Kidney (tissue), 22 donors: ENCODE measurements at places on chromosomes 7 and 10. TPM values are rescaled to one million over a fixed set of nuclear protein-coding genes. Genes with fewer than 3 reads are reported as not detected.

DNA sequence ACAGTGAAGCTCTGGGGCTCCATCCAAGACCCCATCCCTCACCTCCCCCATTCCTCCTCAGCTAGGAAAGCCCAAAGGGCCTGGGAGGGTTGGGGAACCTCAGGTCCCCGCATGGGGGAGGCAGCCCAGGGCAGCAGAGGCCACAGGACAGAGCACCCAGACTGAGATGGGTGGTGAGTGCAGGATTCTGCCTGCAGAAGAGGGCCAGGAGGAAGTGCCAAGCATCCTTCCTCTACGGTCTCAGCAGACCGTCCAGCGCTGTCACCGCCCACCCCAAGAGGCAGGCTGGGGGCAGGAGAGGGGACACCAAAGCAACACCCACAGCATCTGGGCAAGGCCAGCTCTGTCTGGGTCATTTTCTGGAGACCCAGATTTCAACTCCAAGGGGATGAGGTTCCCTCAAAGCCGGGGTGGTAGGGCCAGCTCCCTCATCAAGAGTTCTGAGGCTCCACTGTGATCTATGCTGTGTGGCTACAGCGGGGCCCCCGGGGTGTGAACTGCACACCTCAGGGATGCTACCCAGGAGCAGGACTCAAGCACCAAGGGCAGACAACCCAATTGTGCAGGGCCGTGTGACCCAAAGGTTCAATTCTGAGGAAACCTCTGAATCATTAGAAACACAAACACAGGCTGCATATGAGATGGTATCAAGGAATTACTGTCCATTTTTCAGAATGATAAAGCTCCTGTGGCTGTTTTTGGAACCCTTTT is 46.8 kb downstream of the CAMK2B start:
- peak; percentile 40 for DNase-seq
- no peaks in the 10 kb centered on the region for H3K36me3 ChIP-seq
- no peak overlapping the region for H3K27ac ChIP-seq

- no peaks in the 10 kb centered on the region for H3K4me1 ChIP-seq
- no peak overlapping the region for H3K4me3 ChIP-seq
- peak; percentile 62 for DNase-seq
- H3K36me3 ChIP-seq: no peaks in the 10 kb centered on the region
- H3K27me3 ChIP-seq: no peaks in the 10 kb centered on the region
- H3K27ac ChIP-seq: no peak overlapping the region
Measured at GRCh38 chr10:115129752-115130151, 36.6 kb downstream of the ATRNL1 start.

GRCh38 chr7:66421830-66422475 is 206.7 kb upstream of the KCTD7 start:
- no peak overlapping the region for H3K27ac ChIP-seq

DNA sequence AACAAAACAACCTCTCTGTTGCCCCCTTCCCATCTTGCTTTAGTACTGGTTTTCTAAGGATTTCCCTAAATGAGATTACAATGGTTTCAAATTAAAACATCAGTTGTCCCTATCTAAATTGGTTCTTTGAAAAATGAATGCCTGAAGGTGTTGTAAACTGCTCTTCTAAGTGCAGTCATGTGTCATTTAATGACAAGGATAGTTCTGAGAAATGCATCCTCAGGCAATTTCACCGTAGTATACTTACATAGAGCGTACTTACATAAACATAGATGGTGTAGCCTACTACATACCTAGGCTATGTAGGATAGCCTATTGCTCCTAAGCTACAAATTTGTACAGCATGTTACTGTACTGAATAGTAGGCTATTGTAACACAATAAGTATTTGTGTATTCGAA is 278.1 kb downstream of the MAGI2 start:
- no peaks in the 10 kb centered on the region for H3K36me3 ChIP-seq
- H3K4me3 ChIP-seq: no peak overlapping the region
- peaks cover 2% of the 10 kb centered on the region for H3K4me1 ChIP-seq
- no peak overlapping the region for H3K27ac ChIP-seq
- no peaks in the 10 kb centered on the region for H3K27me3 ChIP-seq

- no peaks in the 10 kb centered on the region for H3K36me3 ChIP-seq
- no peaks in the 10 kb centered on the region for H3K27me3 ChIP-seq
- no peak overlapping the region for H3K4me3 ChIP-seq
- no peak overlapping the region for H3K27ac ChIP-seq
- DNase-seq: no peak
- H3K4me1 ChIP-seq: no peaks in the 10 kb centered on the region
Measured at GRCh38 chr7:51175316-51175991, 141.2 kb downstream of the COBL start.

SHH gene
- polyA plus RNA-seq: 2.0 TPM
